H54 (cell line): ENCODE measurements at places on chromosomes 5 and 9.
A peak's percentile ranks its signal among the peaks of the same experiment; 100 is the strongest.

DNA sequence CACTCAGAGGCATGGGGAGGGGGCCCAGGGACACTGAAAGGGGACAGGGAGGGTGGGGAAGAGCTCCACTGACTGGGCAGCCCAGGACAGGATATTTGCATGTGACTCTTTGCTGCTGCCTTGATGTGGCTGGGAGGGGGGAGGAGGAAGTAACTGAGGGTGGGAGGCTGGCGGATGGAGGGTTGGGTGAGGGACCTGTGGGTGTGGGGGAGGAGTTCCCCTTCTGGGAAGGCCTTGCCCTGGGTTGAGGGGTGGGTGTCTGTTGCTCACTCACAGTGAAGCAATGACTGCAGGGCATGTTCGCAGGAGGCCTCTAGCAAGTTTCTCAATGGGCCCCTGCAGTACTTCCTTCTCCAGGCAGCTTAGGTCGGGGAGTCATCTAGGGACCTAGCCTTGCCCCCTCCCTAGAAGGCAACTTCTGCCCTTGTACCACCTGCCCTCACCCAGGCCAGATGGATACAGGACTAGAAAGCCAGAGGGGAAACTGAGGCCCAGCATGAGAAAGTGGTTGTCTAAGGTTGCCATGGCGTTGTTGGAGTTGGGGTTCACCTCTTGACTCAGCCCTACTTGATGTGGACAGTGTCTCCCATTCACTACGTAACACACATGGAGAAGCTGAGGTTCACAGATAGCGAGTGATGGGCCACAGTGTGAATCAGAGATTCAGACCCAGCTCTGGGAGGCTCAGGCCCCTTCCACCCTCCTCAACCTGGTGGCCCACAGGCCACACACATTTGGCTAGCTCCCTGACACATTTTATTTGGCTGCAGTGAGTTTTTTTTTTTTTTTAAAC is 3.0 kb downstream of the GRK6 start:
- no peak for DNase-seq

DNA sequence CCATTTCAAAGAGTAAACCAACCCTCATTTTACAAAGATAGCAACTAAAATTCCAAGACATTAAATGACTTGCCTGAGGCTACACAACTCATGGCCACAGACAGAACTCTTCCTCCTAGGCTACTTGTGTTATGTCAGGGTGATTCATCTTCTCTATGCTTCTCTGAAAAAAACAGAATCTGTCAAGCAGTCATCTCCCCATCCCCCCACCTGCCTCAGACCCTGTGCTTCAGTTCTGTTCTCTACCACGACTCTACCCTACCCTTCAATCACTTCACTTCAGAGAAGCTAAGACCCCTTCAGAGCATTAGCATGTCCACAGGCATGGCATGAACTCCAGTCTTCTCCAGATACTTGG is 277.7 kb upstream of the PTGER4 start:
- DNase-seq = no peak

DNA sequence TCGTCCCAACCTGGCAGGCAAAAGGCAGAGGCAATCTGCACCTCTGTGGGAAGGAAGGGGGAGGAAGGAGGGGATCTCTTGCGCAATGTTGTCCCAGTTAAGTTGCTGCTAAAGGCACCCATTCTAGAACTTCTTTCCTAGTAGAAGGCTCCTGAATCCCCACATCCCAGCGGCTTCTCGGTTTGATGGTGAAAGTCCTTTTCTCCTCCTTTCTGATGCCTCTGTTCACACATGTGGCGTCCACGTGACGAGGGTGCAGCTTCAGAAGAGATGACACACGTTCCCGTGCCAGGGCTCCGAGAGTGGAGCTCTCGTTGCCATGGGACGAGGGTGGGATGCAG is 96.9 kb upstream of the FCN2 start:
- DNase-seq = no peak

DNA sequence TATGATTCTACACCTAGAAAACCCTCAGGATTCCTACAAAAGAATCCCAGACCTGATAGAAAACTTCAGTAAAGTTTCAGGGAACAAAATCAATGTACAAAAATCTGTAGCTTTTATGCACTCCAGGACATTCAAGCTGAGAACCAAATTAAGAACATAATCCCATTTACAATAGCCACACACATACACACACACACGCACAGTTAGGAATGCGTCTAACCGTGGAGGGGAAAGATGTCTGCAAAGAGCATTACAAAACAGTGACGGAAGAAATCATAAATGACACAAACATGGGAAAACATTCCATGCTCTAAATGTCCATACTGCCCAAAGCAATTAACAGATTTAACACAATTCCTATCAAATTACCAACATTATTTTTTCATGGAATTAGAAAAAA is 51.4 kb upstream of the CAST start:
- DNase-seq = no peak

DNA sequence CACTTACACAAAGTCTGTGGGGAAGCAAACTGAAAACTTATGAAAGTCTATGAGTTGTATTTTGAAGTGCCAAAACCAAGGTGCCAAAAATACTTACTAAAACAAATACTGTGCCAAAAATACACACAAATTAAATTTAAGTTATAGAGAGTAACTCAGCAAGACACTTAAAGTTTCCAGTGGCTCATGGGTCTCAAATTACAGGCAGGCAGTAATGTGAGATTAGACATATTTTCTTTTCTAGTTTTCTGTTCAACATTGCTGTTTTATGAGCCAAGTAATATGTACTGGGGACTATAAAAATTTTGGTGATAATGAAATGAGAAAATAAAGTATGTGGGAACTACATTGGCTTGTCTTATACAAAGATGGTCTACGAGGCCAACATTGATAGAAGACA is 172.2 kb upstream of the SNX2 start:
- no peak for DNase-seq

DNA sequence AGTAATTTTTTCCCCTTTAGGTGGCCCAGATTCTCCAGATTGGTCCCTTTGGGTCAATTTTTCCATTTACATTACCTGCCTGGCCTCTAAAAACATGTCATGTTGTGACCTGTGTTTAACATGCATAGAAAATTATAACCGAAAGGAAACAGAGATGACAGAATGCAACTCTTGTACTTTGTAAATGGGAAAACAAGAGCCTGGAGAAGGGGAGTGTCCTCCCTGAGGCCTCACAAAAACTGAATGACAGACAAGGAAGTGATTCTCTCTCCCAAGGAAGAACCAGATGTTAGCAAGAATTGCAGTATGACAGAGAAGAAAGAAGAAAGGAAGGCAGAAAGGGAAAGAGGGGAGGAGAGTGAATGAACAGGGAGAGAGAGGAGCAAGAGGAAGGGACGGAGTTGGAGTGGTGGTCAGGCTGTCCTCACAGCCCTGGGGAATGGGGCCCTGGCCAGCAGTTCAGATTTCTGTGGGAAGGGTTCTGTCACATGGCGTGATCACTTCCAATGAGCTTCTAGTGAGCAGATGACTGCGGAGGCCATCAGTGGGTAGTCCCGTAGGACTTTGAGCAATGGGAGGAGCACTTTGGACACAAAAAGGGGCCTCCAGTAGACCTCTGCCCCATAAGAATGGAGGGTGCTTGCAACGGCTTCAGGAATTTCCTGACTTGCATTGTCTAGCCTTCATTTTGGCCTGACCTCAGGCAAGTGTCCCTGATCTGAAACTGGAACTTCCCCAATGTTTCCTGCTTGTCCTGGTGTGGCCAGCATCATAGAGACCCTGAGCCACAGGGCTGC is 31.6 kb downstream of the ABLIM3 start:
- no peak for DNase-seq

GRCh38 chr9:110251212-110251611 is 5.1 kb downstream of the TXN start:
- no peak for DNase-seq

GRCh38 chr5:163531272-163531671 is 25.9 kb downstream of the MAT2B start:
- no peak for DNase-seq

GRCh38 chr5:138024117-138024516 is 8.8 kb downstream of the FAM13B start:
- no peak for DNase-seq

GRCh38 chr9:107712390-107712789 is 222.8 kb upstream of the KLF4 start:
- peak; percentile 88 for DNase-seq

GRCh38 chr5:14168144-14168792 is 25.1 kb downstream of the TRIO start:
- no peak for DNase-seq

- no peak for DNase-seq
Measured at GRCh38 chr9:80787636-80788035, 901.7 kb downstream of the TLE1 start.

DNA sequence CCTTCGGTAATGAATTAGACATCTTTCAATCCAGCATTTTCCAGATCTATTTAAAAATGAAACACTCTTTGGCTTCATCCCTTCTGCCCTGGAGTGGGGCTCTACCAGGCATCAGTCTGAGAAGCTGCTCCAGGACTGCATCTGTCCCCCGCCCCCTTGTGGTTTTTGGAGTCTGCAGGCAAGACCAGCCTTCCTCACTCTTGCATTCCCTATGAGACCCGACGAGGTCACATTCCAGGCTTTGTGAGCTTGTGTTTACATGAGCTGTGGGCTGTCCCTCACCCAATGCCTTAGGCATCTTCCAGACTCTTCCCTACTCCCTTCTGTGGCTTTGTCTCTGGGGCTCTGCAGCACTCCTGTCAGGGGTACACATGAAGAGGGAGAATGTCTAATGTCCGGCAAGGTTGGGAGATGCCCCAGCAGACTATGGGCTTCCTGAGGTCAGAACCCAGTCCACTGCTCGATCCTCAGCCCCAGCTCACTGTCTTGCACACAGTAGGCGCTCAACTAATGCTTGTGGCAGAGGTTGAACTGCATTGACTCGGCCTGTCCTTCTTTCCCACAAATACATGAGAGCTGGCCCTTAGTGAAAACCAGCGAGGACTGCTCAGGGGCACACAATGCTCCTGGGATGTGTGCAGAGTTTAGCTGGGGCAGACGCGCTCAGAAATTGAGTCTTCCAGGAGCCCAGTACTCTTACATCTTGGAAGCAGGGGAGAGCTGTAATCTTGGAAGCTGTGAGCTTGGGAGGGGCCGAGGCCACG is 11.7 kb upstream of the GADD45G start:
- DNase-seq = no peak

DNA sequence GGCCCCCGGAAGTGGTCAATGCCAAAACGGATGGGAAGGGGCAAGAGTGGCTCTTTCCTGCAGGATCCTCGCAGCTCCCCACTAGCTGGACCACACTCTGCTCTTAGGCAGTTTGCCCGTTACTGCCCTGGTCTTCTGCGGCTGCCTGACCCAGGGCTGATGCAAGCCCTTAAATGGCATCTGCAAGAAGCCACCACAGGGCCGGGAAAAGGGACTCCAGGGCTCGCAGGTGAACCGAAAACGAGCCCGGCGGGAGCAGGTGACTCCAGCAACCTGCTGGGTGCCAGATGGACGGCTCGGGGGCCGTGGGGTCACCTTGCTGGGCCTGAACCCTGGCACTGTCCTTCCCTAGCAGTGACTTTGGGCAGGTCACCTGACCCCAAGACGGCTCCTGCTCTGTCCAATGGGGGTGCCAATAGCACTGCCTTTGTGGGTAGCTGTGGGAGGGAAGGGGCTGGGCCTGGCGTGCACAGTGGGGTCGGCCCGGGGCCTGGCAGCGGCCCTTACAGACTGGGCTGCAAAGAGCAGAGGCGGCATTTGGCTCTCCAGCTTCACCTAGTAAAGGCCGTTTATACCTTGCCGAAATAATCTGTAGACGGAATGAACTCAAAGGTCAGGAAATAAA is 1.3 kb downstream of the TMEM250 start:
- no peak for DNase-seq

DNA sequence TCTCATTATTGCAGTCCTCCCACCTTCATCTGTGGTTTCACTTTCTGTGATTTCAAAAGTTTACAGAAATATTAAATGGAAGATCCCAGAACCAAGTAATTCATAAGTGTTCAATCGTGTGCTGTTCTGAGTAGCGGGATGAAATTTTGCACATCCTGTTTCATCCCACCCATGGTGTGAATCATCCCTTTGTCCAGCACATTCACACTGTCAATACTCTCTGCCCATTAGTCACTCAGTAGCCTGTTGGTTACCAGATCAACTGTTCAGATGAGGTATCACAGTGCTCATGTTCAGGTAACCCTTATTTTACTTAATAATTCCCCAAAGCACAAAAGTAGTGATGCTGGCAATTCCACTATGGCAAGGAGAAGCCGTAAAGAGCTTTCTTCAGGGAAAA is 26.8 kb downstream of the FAM81B start:
- DNase-seq = no peak

- DNase-seq = no peak
Measured at GRCh38 chr9:133499132-133499891, 20.4 kb upstream of the SLC2A6 start.

GRCh38 chr9:130588416-130588815 is 9.0 kb downstream of the FUBP3 start:
- DNase-seq = no peak

DNA sequence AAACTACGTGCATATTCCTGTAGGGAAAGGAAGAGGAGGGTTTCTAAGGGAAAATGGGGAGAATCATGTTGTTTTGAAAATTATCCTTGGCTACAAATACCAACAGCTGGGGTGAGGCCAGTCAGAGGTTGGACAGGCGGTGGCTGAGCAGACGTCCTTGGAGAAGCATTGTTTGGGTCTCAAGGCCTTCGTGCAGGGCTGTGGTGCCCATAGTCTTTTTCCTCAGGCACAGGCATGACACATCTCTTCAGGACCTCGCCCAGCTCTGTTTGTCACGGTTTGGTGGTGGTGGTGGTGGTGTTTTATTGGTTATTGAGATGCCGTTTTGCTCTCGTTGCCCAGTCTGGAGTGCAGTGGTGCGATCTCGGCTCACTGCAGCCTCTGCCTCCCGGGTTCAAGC is 27.8 kb upstream of the EGFL7 start:
- no peak for DNase-seq

- DNase-seq = no peak
Measured at GRCh38 chr5:160473681-160474080, 52.0 kb downstream of the PTTG1 start.

GRCh38 chr9:2066312-2067273 is 51.4 kb downstream of the SMARCA2 start:
- DNase-seq = no peak

DNA sequence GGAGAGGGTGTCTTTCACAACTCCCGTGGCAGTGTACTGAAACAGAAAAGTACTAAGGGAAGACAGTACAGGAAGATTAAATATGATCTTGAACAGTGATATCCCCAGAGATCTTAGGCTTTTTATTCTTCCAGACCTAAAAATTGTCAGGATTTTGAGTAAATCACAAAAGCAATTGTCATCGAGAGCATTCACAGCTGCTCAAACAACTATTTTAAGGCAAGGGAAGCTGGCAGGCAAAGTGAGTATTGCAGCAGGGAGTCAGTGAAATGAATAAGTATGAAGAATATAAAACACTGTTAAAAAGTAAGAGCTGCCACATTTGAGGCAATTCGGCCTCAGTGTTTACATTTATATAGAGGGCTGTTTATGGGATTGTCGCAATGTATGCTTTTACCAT is 479.0 kb downstream of the CAAP1 start:
- no peak for DNase-seq

- DNase-seq = peak; percentile 3
Measured at GRCh38 chr5:164013077-164013670, 507.8 kb downstream of the MAT2B start.
